ENCODE measurements at places on chromosomes 11 and 22. TPM values are rescaled to one million over a fixed set of nuclear protein-coding genes. Genes with fewer than 3 reads are reported as not detected.

The C11orf65 gene
- total RNA-seq = 11.4 TPM

The XKR3 gene
- total RNA-seq = not detected

The ANO5 gene
- total RNA-seq = 9.9 TPM

The TRIM22 gene
- total RNA-seq = 21.3 TPM

The CASTOR1 gene
- total RNA-seq = 6.2 TPM

The CD248 gene
- 0.62 TPM for total RNA-seq

The TIGD3 gene
- 4.3 TPM for total RNA-seq

The BCR gene
- 36.0 TPM for total RNA-seq

The DERL3 gene
- total RNA-seq = 7.7 TPM

The BIRC3 gene
- total RNA-seq = 0.09 TPM
